ENCODE measurements at places on chromosomes 4 and X. TPM values are rescaled to one million over a fixed set of nuclear protein-coding genes. Genes with fewer than 3 reads are reported as not detected.
A peak's percentile ranks its signal among the peaks of the same experiment; 100 is the strongest.

- H3K4me1 ChIP-seq = no peaks in the 10 kb centered on the region
- no peaks in the 10 kb centered on the region for H3K36me3 ChIP-seq
- no peaks in the 10 kb centered on the region for H3K27me3 ChIP-seq
- no peak for DNase-seq
- H3K27ac ChIP-seq = peak overlapping the region; percentile 42
These were observed 32.1 kb upstream of the GK start for GRCh38 chrX:30620980-30621618.

DNA sequence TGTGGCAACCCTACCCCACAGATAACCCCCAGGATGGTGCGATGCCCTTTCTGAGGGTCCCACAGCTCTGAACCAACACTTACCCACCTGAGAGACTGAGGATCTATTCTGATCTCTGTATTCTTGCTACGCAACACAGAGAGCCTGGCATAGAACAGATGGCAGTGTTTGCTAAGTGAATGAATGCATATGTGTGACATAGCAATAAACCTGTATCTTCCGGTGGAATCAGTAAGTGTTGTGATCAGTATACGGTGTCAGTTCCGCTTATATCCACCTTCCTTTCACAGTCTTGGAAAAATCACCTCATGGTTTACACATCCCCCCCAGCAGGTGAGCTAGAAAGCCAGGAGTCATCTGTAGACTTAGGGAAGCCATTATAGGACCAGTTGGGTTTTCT, 5.9 kb upstream of the HSD17B10 start:
- DNase-seq = no peak
- H3K36me3 ChIP-seq = no peaks in the 10 kb centered on the region
- peak overlapping the region; percentile 35 for H3K4me3 ChIP-seq
- H3K27me3 ChIP-seq = no peaks in the 10 kb centered on the region

- no peaks in the 10 kb centered on the region for H3K27me3 ChIP-seq
- DNase-seq = peak; percentile 49
- H3K27ac ChIP-seq = no peak overlapping the region
- H3K4me3 ChIP-seq = no peak overlapping the region
These were observed 49.3 kb upstream of the HMX1 start for GRCh38 chr4:8920969-8921368.

- H3K36me3 ChIP-seq = no peaks in the 10 kb centered on the region
- H3K4me1 ChIP-seq = no peaks in the 10 kb centered on the region
These were observed 48.5 kb downstream of the C4orf50 start for GRCh38 chr4:5969777-5970176.

- no peaks in the 10 kb centered on the region for H3K4me1 ChIP-seq
- H3K36me3 ChIP-seq = no peaks in the 10 kb centered on the region
- no peak overlapping the region for H3K4me3 ChIP-seq
- H3K27ac ChIP-seq = no peak overlapping the region
- DNase-seq = no peak
- H3K27me3 ChIP-seq = no peaks in the 10 kb centered on the region
These were observed 25.4 kb upstream of the PPP1R2C start for GRCh38 chrX:42803320-42803719.

DNA sequence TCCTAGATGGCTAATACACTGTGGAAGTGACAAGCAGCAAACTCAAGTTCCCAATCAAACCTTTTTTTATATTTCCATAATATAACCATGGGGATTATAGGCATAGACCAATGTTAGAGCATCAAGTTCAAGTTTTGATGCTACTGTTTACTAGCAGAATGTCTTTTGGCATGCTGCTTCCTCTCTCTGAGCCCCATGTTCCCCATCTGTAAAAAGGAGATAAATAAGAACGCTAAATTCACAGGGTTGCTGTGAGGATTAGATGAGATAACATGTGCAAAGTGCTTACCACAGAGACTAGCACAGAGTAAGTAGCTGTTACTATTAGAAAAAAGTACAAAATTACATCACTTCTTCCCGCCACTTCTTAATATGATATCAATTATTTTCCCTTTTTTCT, 18.0 kb downstream of the MBNL3 start:
- DNase-seq = no peak
- no peaks in the 10 kb centered on the region for H3K27me3 ChIP-seq
- no peaks in the 10 kb centered on the region for H3K36me3 ChIP-seq

- H3K4me1 ChIP-seq = no peaks in the 10 kb centered on the region
- H3K27ac ChIP-seq = no peak overlapping the region
- H3K4me3 ChIP-seq = no peak overlapping the region
- H3K27me3 ChIP-seq = no peaks in the 10 kb centered on the region
These were observed 15.2 kb upstream of the HMX1 start for GRCh38 chr4:8886612-8887406.

GRCh38 chrX:109952985-109953905, 49.7 kb upstream of the TMEM164 start:
- H3K4me1 ChIP-seq = no peaks in the 10 kb centered on the region
- no peaks in the 10 kb centered on the region for H3K36me3 ChIP-seq
- no peak overlapping the region for H3K27ac ChIP-seq
- no peak overlapping the region for H3K4me3 ChIP-seq
- no peaks in the 10 kb centered on the region for H3K27me3 ChIP-seq
- DNase-seq = no peak

DNA sequence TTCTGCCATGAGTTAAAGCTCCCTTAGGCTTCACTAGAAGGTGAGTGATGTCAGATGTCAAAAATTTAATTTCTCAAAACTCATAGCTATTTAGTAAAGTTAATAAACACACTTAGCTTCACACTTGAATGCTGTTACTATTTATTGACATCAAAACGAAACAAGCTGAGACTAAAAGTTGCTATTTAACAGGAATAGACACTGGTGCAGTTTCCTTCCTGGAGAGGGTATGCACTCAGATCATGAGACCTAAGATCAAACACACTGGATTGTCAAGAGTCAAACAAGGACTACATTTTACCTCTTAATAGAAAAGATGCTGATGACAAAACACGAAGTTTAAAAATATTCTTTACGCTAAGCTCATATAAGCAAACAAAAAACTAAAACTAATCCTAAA, 18.9 kb downstream of the UPF3B start:
- H3K36me3 ChIP-seq = no peaks in the 10 kb centered on the region
- H3K27ac ChIP-seq = no peak overlapping the region

The GALNTL6 gene
- total RNA-seq = 0.74 TPM

GRCh38 chr4:157204634-157205244, 15.8 kb upstream of the GRIA2 start:
- no peak overlapping the region for H3K27ac ChIP-seq
- no peaks in the 10 kb centered on the region for H3K4me1 ChIP-seq
- H3K27me3 ChIP-seq = no peaks in the 10 kb centered on the region
- H3K36me3 ChIP-seq = no peaks in the 10 kb centered on the region

DNA sequence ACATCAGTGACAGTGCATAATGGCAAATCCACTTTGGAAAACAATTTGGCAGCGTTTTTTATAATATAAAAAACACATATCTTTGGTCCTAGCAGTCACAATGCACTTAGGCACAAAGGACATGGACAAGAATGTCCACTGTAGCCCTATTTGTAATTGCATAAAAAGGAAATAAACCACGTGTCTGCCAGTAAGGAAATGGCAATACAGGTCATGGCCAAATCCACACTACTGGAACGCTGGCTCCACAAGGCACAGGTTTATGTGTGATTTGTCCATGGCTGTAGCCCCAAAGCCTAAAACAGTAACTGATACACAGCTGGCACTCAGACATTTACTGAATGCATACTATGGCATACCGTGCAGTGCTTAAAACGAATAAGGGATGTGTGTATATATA, 69.7 kb downstream of the CD99L2 start:
- H3K27ac ChIP-seq = no peak overlapping the region
- no peaks in the 10 kb centered on the region for H3K36me3 ChIP-seq
- H3K4me3 ChIP-seq = no peak overlapping the region

DNA sequence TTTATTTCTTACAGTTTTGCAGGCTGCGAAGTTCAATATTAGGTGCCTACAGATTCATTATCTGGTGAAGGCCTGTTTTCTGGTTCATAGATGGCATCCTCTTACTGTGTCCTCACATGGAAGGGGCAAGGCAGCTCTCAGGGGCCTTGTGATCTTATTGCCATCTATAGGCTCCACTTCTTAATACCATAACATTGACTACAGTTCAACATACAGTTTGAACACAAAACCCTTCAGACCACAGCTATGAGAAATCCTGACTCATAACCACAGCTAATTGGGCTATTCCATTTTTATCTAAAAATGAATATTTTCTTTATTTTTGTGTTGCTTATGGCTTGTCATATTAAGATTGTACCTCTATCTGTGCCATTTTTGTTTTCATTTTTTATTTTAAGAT, 72.3 kb downstream of the STAG2 start:
- no peak overlapping the region for H3K4me3 ChIP-seq
- DNase-seq = no peak
- H3K27me3 ChIP-seq = no peaks in the 10 kb centered on the region
- H3K36me3 ChIP-seq = no peaks in the 10 kb centered on the region

DNA sequence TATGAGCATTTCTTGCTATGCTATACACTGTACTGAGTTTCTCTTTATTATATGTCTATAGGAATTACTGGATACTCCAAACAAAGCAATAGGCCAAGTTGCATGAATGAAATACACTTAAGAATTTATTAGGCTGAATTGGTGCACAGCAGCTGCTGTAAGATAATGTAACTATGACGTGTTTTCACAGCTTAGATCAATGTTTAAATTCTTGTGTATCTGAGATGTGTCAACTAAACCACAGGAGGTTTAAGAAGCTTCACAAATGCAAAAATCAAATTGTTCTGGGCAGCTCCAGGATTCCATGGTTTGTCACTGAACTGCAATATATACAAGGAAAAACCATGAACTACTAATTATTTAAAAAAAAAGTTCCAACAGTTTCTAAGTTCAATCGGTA, 156.7 kb downstream of the MAPK10 start:
- H3K36me3 ChIP-seq = no peaks in the 10 kb centered on the region
- H3K27me3 ChIP-seq = no peaks in the 10 kb centered on the region
- no peak for DNase-seq

The MXRA5 gene
- 4.7 TPM for total RNA-seq

DNA sequence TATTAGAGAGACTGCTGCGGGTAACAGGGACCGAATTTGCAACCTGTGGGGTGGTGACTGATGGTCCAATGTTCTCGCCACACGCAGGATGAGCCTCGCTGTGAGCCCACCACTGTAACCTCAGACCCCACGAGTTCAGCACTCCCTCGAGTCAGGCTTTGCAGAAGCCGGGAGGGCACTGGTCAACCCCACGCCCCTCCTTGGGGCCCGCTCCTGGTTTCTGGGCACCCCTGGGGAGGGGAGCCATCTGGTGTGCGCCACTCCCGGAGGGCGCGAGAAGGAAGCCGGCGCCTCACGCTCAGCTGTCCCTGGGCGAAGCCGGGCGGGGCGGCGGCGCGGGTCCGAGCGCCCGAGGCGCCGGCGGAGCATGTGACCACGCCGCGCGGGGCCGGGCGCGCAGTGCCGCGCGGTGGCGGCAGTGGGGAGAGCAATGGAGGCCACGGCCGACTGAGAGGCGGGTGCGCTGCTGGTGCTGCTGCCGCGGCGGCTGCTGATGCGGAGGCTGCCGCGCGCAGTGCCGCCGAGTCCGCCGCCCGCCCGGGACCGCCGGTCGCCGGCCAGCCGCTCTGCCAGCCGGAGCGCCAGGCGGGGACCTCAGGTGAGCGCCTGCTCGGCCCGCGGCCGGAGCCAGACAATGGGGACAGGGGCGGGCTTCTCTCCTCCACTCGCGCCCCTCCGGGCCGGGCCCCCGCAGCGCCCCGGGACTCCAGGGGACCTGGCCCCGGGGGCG, 100.1 kb downstream of the CEP135 start:
- H3K36me3 ChIP-seq = no peaks in the 10 kb centered on the region
- H3K27me3 ChIP-seq = no peaks in the 10 kb centered on the region
- H3K27ac ChIP-seq = peak overlapping the region; percentile 37
- peak overlapping the region; percentile 60 for H3K4me3 ChIP-seq

The USP17L30 gene
- not detected for total RNA-seq

Measured in vagina (tissue), 2 donors.